Stimulated activated CD8-positive, alpha-beta memory T cell treated with anti-CD3 and anti-CD28 coated beads, Interleukin-4, amount 100 ng/mL, for 1 hour (primary cell): ENCODE measurements at places on chromosomes 7 and 10.

DNA sequence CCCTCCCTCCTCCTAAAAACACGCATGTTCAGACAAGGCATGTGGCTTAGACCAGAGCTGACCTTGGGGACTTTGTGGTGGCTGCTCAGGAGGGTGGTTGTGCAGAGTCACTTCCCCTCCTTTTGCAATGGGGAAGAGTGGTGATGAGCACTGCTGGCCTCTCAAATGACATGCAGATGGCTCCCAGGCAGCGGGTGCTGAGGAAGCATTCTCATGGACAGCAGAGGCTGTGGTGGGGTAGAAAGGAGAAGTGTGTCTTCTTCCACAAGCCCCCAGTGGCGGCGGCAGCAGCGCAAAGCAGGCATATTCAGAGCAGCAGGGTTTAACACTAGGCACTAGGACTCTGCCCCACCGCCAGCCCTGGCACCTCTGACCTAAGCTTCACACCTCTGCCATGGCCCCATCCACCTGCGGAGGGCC is 105.9 kb upstream of the ANLN start:
- no peak for DNase-seq

- no peak for DNase-seq
These were observed 9.3 kb upstream of the MCU start for GRCh38 chr10:72682638-72683037.

DNA sequence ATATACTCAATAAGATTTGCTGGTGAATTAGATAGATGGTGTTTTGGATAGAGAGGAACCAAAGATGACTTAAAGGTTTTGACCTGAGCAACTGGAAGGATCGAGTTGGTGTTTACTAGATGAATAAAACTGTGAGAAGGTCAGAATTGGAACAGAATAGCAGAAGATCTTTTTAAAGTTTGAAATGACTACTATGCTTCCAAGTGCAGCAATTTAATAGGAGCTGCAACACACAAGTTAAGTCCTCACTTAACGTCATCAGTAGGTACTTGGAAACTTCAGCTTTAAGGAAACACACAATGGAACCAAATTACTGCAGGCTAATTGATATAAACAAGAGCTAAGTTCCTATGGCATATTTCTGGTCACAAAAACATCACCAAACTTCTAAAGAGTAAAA is 86.5 kb downstream of the RTKN2 start:
- no peak for DNase-seq

DNA sequence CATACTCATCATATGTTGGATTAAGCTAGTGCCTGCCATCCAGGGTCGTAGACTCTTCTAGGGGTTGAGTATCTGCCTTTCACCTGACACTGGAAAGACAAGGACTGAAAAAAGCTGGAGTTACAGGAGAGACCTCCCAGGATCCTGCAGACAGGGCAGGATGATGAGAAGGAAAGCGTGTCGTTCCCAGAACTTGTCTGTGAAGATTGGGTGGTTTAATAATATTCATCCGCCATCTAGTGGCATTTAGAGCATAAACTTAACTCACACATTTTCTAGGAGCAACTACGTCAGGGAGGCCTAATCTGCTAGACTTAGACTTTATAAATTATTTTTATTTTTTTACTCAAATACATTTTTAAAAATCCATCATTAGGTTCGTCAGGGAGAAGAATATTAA is 59.6 kb downstream of the ADRB1 start:
- DNase-seq = no peak

GRCh38 chr7:36855330-36855729 is 131.0 kb upstream of the AOAH start:
- no peak for DNase-seq

- no peak for DNase-seq
These were observed 114.7 kb downstream of the EXOC4 start for GRCh38 chr7:133367561-133367960.

DNA sequence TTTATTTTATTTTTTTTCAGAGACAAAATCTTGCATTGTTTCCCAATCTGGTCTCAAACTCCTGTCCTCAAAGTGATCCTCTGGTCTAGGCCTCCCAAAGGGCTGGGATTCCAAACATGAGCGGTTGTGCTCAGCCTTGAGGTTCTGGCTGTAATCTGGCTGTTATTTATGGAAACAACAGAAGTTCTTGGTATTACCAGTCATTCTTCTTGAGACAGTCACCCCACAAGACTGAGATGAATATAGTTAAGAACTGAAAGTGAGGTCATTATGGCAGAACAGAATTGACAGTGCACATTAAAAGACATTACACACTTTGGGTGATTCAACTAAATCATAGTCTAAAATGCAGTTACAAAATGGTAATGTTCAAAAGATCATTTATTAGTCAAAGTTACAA is 719.5 kb downstream of the ZWINT start:
- DNase-seq = no peak

DNA sequence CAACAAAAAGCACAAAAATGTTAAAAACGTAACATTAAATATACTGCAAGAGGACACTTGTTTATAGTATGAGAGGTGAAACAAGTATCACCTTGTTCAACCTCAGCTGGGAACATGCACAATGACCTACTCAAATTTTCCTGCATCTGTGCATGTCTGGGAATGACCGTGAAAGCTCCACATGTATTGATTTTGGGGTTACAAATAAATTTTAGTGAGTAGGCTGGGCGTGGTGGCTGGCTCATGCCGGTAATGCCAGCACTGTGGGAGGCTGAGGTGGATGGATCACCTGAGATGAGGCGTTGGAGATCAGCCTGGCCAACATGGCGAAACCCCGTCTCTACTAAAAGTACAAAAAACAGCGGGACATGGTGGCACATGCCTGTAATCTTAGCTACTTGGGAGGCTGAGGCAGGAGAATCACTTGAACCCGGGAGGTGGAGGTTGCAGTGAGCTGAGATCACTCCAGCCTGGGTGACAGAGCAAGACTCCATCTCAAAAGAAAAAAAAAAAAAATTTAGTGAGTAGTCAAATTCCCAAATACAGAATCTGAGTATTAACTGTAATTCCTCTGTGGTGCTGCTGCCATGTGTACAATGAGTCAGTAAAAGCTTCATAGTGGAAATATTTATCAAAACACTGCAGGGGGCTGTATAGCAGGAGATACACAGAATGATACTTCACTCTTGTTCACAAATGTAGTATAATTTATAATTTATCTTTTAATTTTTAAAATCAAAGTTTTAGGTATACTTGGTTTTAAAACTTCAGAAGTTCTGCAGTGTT is 41.1 kb downstream of the SUGCT start:
- DNase-seq = no peak

DNA sequence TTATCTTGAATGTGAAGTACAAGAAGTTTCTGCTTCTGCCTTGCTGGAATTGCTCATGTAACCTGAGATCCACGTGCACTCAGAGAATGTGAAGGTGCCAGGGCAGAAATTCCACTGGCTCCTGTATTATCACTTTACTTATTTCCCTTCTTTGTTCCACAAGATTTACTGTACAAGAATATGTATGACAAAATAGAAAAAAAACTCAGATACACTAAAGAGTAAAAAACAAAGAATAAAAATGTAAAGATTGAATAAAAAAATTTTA is 43.0 kb downstream of the PLCE1 start:
- no peak for DNase-seq
